Right ventricle myocardium inferior (tissue), 1 donor: ENCODE measurements at places on chromosomes 5 and 9.
A peak's percentile ranks its signal among the peaks of the same experiment; 100 is the strongest.

GRCh38 chr5:53114988-53115387, 5.4 kb upstream of the MOCS2 start:
- no peak for DNase-seq

DNA sequence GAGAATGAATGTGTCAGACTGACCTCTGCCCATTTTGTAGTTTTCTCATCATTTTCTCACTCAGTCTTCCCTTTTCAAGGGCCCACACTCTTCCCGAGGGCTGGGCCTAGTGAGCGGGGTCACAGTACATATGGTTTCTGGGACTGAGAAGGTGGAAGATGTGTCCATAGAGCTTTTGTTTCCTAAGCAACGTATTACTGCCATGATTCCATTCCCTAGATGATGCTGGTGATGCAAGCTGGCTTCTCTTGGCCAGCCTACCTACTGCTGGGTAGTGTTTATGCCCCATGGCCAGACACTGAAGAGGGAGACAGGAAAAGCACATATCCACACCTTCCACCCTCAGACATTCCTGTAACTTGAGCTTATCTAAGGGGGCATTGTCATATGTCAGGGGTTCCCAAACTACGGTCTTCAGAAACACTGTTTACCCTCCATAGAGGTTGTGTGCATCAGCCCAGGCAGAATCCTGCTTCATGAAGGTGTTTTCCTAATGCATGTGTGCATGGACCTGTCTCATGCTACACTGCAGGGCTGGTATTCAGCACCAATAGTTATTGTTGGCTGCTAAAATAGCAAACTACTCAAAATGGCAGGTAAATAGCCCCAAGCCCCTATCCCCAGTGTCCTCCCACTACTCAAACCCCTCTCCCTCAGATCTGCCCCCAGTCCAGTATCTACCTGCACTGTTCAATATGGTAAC, 9.5 kb downstream of the IRF1 start:
- DNase-seq, result no peak

DNA sequence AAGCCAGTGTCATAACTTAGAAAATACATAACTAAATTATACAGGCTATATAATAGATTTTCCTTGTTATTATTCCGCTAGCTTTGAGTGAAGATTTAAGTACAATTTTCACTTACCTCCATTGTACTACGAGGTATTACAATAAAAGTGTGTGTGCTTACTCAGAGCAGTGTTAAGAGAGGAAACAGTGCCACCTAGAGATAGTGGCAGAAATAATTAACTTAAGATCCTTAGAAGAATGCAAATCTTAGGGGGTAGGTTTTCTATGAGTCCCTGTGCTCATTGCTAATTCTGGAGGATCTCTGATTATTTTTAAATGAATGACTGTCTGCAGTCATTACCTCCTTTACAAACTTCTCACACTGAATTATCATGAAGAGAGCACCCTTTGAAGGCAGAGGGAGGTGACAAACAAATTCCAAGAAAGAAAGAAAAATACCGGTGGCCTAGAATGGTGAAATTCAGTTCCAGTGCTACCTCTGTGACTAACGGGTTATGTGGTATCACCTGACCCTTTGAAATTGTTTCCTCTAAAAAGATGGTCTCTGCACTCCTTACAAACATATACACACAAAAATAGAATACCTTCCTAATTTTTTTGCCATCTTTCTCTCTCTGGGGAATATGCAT, 379.8 kb downstream of the TRIM36 start:
- DNase-seq, result no peak

DNA sequence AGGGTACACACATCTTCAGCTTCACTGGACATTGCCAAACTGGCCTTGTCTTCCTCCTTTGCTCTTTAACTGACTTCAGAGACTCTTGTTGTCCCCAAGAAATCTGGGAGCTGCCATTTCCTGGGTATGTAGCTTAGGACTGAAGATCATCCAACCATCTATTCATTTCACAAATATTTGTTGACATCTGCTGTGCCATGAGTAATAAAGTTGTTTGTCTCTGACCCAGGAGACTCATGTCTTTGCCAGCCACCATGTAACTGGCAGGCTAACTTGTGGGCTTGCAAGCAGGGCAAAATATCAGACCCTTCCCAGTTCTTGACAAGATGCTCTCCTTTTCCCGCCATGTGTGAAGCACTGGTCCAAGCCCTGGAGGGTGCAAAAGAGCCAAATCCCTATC, 17.1 kb upstream of the TOR1B start:
- DNase-seq, result no peak

- DNase-seq, result no peak
Measured at GRCh38 chr9:99782962-99783718, 38.5 kb upstream of the NR4A3 start.

GRCh38 chr5:19837536-19838174, 150.3 kb downstream of the CDH18 start:
- DNase-seq, result no peak

GRCh38 chr9:97984188-97985057, 1.3 kb downstream of the ANP32B start:
- peak; percentile 93 for DNase-seq

DNA sequence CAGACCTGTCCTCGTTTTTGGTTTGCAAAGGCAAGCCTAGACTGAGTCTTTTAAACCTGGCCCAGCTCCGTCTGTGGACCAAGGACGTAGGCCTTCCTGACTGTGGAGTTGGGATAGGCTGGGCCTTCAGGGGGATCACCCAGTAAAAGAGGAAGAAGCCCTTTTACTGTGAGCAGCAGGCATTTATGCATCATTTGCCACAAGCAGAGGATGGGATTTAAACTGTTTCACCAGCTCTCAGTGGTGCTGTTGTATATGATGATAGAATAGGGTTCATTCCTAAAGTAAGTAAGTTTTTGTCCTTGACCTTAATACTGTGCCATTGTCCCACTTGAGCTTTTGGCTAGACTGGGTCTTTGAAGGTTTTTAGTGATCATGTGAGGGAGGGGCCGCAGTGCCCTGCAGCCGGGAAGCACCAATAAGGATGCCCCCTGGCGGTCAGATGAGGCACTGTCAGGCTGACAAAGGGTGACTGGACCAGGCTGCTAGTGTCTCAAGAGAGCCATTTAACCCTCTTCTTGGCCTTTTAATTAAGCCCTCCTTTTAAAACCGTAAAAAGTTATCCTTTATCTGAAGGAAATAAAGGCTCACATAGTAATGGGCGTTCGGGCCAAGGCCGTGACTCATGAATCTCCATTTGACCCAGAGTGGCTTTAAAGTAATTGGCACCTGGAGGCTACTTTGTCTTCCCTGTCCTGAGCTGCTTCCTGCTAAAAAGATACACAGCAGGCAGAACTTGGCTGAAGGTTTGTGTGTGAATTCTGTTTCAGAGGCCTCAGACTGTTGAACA, 74.0 kb downstream of the UBAP1 start:
- DNase-seq, result no peak

DNA sequence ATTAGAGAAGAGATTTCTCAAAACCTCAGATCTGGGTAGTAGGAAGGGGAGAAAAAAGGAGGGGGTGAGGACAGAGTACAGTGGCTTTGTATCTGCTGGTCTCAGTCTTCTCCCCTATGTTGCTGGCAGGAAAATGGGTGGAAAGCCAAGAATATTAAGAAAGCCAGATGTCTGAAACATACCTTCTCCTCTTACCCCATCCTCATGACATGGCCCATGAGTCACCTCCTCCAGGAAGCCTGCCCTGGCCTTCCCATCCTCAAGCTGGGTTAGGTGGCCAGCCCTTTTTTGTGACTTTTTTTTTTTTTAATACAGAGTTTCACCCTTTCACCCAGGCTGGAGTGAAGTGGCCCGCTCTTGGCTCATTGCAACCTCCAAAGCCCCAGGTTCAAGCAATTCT, 61.8 kb downstream of the ABCA1 start:
- no peak for DNase-seq

DNA sequence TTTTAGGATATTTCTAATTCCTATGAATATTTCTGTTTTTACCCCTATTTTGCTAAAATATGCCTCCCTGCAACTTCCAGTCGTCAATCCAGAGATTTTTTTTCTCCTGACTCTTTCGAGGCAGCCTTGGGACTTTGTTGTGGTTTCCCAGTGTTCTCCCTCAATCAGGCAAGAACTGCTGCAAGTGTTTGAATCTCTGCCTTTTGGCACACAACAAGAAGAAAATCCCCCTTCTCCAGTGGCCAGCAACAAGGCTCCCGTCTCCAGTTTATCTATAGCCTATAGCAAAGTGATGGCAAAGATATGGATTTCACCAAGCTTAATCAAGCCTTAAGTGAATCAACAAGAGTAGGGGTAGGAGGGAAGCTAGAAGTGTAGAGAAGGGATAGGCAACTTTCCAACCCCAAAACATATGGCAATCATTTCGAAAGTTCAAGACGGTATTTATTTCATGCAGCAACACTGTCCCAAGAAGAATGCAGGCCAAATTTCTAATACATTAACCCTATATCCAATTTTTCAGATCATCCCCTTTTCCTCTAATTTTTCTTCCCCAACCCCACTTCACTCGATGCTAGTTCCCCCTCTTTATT, 37.7 kb upstream of the PAPPA start:
- DNase-seq, result no peak

DNA sequence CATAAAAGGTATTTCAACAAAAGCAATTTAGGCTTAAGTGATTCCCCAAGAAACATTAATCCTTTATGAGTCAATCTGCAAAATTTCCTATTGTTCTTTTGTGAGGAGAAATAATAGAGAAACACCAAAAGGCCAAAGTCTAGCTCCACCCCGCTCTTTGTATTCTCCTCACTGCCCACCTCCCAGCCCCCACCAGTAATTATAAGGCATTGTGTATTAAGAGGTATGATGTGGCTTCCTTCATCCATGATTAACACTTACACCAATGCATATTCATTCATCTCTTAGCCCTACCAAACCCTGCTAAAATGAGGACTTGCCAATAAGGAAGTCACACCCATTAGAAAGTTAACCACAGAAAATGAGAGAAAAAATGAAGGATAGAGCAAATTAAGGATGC, 105.3 kb upstream of the SPATA31D4 start:
- no peak for DNase-seq

GRCh38 chr9:129627556-129628440, 1.8 kb downstream of the NTMT1 start:
- peak; percentile 34 for DNase-seq

DNA sequence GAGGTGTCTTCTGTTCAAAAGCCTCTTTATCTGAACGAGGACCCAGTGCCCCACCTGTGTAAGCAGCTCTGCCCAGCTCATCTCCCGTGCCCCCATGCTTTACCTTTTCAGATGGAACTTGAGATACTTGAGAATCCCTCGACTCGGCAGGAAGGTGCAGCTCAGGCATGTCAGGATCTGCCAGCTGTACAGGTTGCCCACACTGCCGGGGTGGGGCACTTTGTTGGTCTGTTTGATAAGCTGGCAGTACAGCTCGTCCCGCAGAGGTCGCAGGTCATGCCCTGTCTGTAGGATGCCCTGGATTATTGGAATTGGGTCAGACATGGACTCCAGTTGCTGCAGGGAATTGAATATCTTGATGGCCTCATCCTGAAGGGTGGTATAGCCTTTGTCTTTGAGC, 58.0 kb upstream of the RETREG1 start:
- no peak for DNase-seq

- no peak for DNase-seq
Measured at GRCh38 chr5:9428272-9428671, 117.6 kb downstream of the SEMA5A start.

- DNase-seq, result no peak
Measured at GRCh38 chr5:64497386-64497785, 8.4 kb upstream of the RGS7BP start.

GRCh38 chr5:135564331-135564730, 14.5 kb downstream of the CXCL14 start:
- DNase-seq, result no peak

DNA sequence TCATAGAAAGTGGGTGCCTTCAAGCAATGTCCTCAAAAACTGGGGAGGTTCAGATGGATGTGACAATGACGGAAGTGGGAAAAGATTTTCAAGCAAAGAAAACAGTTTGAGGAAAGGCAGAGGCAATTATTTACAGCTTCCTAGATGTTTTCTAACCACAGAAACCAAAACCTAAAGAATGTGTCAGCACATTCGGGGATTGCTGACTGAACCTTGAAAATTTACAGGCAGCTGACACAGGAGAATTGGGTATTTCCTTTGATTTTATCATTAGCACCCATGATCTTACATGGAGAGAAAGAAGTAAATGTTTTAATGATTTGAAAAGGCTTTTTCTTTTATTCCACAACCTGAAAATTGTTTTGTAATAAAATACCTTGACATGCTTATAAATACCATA, 369.0 kb downstream of the ACTL7B start:
- no peak for DNase-seq

DNA sequence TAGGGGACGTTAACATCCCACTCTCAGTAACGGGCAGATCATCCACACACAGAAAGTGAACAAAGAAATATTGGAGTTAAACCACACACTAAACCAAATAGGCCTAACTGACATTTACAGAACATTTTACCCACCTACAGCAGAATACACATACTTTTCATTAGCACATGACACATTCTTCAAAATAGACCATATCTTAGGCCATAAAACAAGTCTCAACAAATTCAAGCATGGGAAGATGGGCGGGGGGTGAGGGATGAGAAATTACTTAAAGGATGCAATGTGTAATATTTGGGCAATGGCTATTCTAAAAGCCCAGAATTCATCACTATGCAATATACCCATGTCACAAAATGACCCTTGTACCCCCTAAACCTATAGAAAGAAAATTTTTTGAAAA, 226.2 kb downstream of the ATPSCKMT start:
- DNase-seq, result no peak

DNA sequence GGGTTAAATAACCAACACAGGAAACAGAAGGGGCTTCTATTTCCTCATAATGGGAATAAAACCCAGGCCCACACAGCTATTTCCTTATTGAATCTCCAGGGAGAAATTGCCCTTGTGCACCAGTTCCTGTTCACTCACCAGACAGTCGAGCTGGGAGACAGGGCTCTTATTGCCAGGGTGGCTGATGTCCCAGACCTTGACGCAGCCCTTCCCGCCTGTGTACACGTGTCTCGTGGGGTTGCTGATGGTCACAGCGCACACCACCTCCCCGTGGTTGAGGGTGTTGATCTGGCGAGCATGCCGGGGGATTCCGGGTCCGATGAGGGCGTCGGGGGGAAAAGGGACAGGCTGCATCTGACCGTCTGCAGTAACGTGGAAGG, 96.5 kb downstream of the TLE1 start:
- peak; percentile 74 for DNase-seq

GRCh38 chr5:95852567-95852966, 30.0 kb upstream of the GLRX start:
- DNase-seq, result no peak

DNA sequence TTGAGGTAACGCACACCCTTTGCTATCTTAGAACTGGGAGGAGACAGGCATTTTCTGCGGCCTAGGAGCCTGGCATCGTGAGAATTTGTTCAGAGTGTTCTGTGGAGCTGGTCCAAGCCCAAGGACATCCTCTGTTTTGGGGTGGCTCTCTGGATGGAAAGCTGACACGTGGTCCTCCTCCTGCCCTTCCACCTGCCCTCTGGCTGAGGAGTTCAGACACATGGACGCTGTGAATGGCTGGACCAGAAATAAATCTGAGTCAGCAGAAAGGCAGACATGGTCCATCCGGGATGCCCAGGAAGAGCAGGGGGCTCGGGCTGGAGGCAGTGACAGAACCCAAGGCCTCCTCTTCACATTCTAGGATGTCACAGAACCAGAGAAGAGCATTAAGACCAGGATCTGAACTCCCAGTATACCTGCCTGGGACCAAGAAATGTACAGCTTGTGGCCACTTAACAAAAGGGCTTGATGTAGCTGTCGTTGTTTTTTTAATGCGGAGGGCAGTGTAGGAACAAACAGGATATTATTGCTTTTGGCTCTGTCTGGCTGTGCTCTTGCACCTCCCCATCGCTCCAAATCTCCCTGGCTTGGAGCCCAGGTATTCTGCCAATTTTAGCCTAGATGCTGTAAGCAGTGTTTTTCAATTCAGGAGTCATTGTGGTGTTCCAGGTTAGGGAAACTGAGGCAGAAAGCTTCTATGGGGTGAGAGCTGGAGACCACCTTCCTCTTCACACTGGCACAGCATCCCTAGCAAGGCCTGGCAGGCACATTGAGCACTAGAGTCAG, 2.4 kb downstream of the CKMT2 start:
- DNase-seq, result no peak
